Cortex of kidney (tissue), 1 donor: ENCODE measurements at places on chromosomes 16 and 17.

DNA sequence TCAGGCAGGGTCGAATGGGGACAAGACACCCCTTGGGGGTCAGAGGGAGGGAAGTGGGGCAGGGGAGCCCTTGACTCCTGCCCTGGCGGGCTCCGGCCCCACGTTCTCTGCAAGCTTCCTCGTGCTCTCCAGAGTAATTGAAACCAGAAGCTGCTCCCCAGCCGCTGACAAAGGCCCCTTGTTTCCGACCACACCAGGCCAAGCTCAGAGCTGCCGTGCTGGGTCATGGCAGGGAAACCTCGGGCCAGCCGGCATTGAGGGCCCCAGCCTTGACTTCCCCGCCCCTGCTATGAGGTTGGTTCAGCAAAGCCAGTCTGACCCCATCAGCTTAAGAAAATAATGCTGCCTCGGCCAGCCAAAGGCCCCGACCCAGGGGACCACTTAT, 43.3 kb downstream of the TIMM22 start:
- no peak for DNase-seq

- DNase-seq, result no peak
Measured at GRCh38 chr17:57340160-57340981, 84.0 kb downstream of the MSI2 start.

DNA sequence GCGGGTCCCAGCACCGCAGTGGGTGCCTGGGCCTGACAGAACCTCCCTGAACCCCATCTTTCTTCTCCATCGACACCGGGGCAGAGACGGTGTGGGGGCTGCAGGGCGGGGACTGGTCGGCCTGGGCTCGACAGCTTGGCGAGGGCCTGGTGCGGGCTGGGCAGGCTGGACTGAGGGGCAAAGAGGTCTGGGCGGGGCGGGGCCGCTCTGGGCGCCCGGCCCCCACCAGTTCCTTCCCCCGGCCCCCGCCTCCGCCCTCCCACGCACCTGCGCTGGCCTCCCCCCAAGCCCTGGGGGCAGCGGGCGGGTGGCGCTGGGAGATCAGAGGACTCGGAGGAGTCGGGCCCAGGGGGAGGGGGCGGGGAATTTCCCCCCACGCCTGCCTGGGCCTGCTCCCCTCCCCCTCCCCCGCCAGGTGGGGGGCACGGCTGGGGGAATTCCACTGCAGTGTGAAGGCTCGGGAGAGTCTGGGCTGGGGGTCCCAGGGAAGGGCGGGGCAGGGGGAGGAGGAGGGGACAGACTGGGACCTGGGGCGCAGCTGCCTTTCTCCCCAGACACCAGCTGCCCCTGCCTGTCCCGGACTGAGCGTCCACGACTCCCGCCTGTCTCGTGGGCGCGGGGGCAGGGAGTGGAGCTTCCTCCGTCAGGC, 877 bp upstream of the KREMEN2 start:
- DNase-seq, result no peak

DNA sequence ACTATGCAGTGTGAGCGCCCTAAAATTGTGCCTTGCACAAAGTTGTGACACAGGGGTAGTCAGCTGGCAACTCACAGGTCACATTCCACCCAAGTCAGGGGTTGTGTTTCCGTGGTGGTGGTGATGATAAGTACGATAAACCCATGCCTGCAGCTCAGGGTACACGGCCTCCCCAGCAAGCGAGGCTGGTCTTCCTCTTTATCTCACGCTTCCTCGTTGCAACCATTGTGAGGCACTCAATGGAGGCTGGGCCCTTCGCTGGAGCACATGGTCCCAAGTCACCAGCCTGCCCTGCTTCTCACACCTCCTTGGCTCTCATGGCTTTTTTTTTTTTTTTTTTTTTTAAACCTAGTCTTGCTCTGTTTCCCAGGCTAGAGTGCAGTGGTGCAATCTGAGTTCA, 307.5 kb downstream of the CPPED1 start:
- no peak for DNase-seq
